Activated T-cell treated with anti-CD3 and anti-CD28 coated beads for 48 hours (primary cell): ENCODE measurements at places on chromosomes 7 and 10.

DNA sequence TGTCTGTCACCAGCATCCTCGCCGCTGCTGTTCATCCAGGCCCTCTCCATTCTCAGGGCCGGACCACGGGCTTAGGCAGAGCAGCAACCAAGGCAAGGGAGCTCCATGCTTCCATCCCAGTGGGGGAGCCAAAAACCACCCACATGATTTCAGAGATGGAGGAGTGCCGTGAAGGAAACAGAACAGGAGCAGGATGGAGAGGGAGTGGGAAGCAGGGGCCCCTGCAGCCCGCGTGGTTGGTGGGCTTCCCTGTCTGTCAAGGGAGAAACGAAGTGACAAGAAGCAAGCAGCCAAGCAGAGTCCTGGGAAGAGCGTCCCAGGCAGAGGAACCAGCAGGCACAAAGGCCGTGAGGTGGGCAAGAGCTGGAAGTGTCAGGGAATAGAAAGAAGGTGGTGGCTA is 95.7 kb downstream of the SLIT1 start:
- DNase-seq, result no peak

DNA sequence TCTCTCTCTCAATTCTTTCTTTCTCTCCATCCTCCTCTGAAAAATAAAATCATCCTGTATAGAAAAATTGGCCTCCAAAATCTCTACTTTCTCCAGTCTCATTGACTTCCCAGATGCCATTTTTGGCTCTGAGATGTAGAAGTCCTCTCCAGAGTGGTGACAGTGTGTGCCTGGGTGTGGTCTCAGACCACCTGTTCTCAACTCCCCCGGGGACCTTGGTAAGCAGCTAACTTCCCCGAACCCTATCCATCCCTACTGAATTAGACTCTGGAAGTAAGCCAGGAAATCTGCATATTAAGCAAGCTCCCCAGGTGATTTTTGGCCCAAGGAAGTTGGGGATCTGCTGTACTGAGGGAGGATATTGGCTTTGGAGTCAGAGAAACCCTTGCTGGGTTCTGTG is 120.5 kb downstream of the WDR11 start:
- no peak for DNase-seq

GRCh38 chr10:101694674-101695403 is at the start of gene FBXW4:
Gene FBXW4 (minus strand): TSS chr10:101695170. CDS start chr10:101695105, 65 bp downstream.
- DNase-seq, result peak; percentile 73

- no peak for DNase-seq
Observed at GRCh38 chr7:138512092-138512858, 52.2 kb downstream of the TRIM24 start.

- no peak for DNase-seq
Observed at GRCh38 chr10:77381750-77382149, 255.9 kb downstream of the KCNMA1 start.

DNA sequence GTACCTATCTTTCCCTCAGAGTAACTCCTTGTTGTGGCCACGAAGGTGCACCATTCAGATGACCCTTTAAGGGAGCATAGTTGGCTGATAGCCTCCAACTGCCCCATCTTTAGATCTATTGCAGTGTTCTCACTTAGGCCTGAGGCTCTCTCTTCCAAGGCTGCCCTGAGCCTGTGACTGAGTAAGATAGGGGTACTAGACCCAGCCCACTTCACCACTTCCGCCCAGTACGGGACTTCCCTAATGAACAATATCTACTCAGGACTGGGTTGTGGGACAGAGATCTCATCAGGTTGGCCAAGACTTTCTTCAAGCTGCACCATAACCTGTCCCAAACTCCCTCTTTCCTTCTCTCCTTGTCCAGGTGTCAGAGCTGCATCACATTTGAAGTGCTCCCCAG is 5.7 kb upstream of the GNAI1 start:
- DNase-seq, result no peak

DNA sequence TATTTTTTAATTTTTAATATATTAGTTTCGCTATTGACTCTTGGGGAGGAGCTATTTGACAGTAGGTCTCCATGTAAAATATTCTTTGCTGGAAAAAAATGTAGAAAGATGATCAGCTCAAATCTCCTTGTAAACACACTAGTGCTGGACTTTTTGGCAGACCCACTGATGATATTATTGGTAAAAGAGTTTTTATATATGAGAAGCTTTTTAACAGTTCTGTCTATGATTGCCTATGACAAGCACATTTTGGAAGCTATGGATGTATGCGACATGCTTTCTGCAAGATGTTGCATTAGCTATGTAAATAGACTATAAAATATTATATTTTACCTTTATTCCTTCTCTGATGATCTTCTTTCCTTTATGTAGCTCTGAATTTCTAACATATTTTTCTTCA is 928.5 kb downstream of the DNAJB9 start:
- DNase-seq, result no peak

DNA sequence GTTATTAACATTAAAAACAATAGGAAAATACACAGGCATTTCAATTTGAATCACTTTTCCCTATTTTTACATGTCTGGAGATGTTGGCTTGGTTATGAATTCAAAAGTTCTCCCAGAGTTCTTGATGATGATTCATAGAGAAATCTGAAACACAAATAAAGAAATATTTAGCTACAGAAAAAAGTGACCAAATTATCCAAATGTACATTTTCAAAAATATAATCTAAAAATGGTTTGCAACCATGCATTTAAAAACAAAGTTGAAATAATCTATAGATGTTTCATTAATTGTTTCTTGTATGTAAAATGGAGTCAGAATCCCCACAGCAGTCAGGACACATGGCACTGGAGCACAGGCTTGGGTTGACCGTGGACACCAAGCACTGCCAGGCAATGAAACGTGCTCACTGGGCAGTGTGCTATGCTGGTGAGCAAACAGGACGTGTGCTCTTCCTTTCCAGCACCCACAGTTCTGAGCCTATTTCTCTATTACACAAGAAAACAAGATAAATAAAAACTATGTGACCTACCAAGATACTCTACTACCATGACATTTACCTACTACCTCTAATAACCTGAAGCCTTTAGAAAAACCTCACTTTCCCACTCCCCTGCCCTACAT is 44.1 kb upstream of the PTPRN2 start:
- no peak for DNase-seq

- no peak for DNase-seq
Observed at GRCh38 chr7:144653449-144653848, 182.4 kb downstream of the TPK1 start.

- no peak for DNase-seq
Observed at GRCh38 chr10:52678611-52679010, 94.0 kb downstream of the MBL2 start.

DNA sequence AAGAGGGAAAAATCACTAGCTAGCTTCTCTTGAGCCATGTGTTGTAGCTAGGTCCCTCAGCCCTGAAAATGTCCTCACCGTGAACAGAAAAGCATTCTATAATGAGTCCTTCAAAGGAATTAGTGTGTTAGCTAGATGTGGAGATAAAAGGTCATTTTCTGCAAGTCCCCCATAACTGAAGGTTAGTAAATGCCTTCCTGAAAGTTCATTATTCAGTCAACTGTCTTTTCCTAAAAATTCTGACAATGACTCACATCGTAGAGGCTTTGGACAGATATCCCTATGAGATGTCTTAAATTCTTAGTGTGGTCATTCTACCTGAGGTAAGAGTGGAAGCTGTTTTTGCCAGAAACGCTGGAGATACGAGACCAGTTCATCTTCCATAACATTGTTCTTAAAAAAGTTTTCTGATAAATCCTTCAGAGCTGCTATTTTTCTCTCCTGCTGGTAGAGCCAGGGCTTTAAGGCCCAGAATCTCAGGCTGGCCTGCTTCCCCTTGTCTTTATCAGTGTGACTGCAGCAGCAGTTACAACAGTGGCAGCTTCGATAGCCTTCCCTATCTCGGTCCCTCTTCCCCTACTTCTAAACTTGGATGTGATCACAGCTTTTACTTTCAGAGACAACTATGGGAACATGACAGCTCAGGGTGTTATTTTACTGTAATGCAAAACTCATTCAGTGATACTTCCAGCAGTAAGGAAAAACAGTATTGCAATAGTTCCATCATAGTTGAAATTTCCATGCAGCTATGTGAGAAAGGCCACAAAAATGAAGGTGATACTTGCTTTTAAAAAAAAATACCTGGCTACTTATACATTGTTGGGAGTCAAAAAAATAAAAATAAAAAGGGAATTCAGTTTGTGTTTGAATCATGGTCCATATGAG is 37.3 kb upstream of the PRKAR2B start:
- DNase-seq, result no peak

DNA sequence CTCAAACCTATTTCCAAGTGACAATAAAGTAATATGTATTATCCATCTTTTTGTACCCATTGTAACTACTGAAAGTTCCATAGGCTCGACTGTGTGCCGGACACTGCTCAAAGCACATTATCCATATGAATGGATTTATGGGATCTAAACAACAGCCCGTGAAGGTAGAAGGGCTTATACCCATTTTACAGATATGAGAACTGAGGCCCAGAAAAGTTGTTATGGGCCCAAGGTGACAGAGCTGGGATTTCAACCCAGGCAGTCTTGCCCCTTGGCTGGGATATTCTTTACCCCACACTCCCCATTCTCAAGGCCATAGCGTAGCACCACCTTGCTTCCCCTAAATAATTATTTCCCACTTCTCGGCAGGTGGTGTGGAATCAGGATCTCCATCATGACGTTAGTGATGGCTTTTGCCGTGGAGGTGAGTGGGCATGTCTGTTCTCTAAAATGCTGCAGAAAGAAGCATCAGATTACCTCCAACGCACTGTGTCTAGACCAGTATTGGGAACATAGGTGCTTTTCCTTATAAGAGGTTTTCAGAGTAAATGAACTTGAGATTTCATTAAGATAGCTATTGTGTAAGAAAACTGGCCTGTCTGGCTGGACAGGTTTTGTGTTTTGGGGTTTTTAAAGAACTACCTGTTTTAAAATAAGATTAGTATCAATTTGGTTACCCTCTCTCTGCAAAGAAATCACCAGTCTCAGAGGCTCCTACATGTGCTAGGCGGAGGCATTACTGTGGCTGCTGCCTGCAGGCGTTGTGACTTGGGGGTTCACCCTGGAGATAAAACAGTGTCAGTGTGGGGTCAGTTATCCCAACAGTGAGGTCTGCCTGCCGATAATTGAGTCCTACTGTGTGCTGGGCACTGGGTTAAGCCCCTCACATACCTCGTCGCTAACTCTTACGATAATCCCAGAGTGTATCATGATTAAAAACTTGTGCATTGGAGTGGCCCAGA is 85.1 kb upstream of the SDK1 start:
- DNase-seq, result no peak

DNA sequence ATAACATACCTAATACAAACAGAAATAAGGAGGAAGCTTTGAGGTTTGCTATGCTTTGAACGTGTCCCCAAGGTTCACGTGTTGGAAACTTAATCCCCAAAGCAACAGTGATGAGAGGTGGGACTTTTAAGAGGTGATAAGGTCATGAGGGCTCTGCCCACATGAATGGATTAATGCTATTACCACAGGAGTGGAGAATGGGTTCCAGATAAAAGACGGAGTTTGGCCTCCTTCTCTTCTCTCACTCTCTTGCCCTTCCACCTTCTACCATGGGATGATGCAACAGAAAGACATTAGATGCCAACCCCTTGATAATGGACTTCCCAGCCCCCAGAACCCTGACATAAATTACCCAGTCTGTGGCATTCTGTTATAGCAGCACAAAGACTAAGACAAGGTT is 9.6 kb downstream of the ITGB1 start:
- DNase-seq, result no peak

- no peak for DNase-seq
Observed at GRCh38 chr10:93821051-93821772, 63.5 kb downstream of the LGI1 start.

DNA sequence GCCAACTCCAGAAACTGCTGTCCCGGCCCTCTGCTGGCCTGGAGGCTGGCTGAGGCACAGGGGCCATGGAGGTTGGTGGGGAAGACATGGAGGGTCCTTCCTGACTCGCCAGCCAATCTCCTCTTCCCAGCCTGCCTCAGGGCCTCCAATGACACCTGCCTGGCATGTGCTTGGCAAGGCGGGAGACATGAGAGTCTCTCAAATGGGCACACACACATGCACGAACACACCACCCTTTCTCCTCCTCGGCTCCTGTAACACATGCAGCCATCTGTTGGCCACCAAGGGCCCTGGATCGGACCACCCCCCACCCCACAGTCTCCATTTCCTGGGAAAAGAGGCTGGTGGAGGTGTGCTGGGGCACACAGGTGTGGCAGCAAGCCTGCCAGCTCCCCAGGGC is 56.4 kb downstream of the YKT6 start:
- DNase-seq, result no peak

- DNase-seq, result peak; percentile 5
Observed at GRCh38 chr7:133253519-133253875, 619 bp downstream of the EXOC4 start.

DNA sequence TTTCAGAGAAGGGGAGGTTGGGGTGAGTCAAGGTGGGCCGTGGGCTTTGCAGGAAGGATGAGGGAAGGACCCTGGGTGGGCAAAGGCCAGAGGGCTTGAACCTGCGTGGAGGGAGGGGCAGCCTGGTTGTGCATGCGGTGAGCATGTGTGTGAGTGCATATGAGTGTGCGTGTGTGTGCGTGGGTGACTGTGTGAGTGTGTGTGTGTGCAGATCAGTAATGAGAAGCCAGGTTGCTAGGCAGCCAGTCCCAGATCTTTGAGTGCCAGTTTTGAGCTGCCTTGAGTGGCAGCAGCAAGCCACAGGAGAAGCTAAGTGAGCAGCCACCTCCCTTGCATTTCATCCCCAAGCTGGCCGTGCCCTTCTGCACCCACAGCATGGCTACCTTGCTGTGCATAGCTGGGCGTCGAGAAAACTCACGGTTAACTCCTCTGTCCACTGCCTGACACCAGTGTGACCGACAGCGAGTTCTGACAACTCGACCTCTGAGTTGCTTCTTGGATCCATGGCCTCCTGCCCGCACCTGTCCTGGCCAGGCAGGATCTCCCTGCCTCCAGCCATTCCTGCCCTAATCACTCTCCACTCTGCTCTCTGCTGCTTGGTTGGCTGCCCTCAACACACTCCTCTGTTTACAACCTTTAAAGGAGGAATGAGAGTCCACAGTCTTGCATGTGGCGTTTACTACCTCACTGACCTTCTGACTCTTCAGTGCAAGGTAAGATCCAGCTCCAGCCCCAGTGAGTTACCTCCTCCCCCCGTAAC is 775.4 kb downstream of the TYW1 start:
- DNase-seq, result no peak

DNA sequence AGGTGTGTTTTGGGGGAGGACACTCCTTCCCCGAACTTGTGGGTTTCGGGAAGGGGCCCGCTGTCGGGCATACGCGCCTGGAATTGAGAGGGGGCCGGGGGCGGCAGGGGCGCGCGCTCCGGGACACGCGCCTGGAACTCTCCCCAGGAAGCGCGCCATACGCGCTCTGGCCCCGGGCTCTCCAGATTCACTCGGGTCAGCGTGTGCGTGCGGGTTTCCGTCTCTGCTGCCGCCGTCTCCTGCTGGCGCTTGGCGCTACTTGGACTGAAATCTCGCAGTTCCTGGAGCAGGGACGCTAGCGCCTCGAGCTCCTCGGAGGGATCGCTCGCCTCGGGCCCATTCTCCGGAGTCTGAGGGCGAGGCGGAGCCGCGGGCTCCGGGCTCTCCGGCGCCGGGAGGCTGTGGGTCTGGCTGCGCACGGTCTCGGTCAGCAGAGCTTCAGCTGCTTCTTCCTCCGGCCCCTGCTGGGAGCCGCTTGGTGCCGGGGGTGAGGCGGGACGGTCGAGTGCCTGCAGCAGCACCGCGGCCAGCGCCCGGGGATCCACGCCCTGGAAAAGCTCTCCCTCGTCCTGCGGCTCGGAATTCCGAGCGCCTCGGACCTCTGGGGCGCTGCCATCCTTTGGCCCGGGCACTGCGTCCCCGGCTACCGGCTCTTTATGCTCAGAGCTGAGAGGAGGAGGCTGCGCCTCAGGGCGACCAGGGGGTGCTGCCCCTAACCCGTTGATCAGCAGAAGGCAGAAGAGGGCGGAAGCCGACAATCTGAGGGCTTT is 1.1 kb downstream of the VGF start:
- DNase-seq, result no peak

GRCh38 chr10:1110674-1111119 is 54.5 kb downstream of the WDR37 start:
- DNase-seq, result no peak
